ENCODE measurements at places on chromosomes 16 and 17.

DNA sequence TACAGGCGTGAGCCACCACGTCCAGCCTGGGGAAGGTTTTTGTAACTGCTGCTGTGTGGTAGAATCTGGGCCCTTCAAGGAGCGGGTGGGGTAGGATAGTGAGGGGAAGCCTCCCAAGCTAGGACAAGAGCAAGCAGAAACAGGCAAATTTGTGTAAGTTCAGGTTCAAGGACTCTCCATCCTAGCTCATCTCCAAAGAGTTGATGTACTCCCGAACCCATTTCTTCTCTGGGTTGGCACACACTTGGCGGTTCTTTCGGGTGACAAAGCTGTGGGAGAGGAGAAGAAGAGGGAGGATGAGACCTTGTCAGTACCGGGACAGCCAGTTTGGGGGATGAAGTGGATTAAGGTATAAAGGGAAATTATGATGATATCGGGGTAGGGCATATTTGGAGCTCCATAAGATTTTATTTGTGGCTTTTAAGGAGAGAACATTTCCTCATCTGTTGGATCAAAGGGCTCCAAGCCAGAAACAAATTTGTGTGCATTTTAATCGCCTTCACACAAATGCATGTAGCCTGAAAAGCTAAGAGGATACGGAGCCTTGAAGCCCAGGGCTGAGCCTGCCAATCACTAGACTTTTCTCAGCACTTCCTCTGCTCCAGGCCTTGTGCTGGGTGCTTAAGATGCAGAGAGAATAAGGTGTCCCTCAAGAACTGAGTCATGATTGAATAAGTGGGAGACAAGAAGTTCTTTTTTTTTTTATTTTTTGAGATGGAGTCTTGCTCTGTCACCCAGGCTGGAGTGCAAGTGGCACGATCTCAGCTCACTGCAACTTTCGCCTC, 3.7 kb upstream of the HEATR9 start:
- DNase-seq = no peak

DNA sequence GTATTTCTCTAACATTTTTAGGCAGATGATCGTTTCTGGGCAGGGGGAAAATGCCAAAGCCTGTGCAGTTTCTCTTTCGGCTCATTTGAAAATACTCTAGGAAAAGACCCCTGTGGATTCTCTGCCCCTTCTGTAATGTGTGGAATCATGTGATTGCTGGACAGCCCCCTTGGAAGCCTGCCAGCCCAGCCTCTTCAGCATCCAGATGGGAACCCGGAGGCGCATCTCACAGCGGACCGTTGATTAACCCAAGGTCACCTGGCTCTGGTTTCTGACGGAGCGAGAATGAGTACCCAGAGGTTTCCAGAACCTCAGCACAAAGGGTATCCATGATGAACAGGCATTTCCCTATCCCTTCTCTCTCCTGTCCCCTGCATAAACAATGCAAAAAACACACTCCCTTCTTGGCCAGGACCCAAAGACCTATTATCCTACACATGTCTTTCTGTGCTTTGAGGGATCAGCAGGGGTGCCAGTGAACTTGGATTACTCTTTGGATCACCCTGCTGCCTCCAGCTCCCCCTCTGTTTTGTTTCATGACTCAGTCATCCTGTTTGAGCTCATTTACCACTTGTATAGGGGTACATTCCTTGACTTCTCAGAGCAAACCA, 957.1 kb upstream of the RBFOX1 start:
- DNase-seq = no peak

DNA sequence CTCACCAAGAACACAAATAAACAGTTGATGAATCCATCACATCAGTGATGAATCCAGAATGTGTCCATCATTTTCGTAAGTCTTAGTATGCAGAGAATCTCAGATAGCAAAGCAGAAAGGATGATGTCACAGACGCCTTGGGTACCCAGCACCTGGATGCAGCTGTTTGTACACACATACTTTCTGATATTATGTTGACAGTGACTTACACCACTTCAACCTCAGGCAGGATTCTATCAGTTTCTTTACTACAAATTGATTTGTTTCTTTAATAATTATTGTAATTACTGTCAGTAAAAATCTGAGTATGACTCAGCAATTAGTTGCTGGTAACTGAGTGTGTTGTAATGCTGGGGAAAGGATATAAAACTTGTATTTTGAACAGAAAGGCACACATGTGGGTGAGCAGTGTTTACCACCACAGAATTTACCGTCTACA, 159.8 kb downstream of the RPTOR start:
- DNase-seq = no peak

DNA sequence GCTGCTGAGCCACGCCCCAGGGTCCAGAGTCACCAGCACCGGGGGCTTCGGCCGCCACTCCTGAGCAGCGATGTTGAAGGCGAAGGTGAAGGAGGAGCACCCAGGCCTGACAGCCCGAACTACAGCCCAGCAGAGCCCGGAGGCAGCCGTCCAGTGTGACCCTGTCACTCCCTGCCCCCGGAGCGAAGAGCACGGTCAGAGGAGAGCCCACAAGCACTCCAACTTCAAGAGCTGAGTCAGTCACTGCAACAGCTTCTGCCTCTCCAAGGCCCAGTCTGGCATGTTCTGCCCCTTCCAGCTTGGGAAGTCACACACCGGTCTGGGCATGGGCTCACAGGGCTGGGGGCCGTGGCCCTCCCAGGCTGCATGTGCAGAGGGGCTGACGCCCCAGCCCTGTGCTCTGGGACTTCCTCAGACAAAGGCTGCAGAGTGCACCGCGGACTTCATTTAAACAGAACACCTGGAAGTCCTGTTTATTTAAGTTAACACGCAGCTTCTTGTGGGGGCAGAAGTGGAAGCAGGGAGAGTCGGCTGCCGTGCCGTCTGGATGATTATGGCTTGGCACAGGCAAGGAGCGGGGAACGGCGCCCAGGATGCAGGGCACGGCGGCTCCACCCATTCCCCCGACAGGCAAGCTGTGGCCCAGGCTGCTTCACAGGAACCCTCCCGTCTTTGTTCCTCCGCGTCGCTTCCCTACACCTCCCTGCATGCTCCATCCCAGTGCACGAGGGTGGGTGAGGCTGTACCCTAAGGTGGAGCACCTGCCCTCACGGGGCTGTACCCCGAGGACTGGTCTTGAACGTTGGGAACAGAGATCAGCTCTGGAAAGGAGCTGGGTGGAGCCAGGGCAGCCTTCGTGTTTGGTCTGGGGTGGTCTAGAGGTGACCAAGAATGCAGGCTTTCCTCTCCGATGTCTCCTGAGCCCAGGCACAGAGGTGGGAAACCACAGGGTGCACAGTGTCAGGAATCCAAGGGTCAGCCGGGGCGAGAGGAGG, 68.9 kb upstream of the METRNL start:
- DNase-seq = no peak

- DNase-seq = no peak
These were observed 4.7 kb downstream of the NATD1 start for GRCh38 chr17:21248500-21248899.

- no peak for DNase-seq
These were observed 7.3 kb downstream of the C16orf54 start for GRCh38 chr16:29738514-29738913.
